ENCODE measurements at places on chromosomes 7 and 10.
A peak's percentile ranks its signal among the peaks of the same experiment; 100 is the strongest.

- no peak for DNase-seq
Measured at GRCh38 chr10:73769396-73769795, 12.5 kb upstream of the CHCHD1 start.

DNA sequence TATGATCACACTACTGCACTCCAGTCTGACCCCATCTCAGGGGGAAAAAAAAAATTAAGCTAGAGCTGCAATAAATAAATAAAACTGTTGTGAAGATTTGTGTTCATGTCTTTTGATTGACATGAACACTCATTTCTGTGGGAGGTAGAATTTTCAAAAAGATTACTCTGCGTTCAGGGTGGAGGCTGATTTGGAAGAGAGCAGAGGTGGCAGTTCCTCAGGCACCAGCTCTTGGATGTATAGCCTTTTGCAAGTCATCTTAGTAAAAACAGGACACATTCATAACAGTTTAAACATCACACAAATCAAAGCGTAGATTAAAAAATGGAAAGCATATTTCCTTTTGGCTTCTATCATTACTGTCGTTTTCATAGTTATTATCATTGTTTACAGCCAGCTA, 243.5 kb upstream of the LRGUK start:
- DNase-seq: no peak

DNA sequence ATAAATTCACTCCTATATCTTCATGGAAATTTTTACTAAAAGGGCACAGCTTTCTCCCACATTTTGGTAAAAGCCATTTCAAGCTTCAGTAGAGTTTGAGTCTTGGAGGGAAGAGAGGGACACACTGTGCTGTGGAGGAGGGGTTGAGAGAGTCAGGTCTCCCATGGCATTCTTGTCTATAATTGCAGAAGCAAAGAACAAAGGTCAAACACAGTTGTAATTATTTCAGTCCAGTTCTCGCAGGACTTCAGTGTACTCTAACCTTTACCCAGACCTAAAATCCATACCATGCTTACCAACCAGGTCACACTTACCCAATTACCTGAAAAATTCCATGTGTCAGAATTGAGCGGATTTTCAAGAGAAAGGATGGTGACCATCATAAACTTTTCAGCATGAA, 298.4 kb downstream of the XPNPEP1 start:
- DNase-seq: no peak

- DNase-seq: peak; percentile 82
Measured at GRCh38 chr7:23893176-23893941, 183.3 kb downstream of the STK31 start.

- DNase-seq: peak; percentile 54
Measured at GRCh38 chr10:89213191-89213808, 6.2 kb upstream of the CH25H start.

DNA sequence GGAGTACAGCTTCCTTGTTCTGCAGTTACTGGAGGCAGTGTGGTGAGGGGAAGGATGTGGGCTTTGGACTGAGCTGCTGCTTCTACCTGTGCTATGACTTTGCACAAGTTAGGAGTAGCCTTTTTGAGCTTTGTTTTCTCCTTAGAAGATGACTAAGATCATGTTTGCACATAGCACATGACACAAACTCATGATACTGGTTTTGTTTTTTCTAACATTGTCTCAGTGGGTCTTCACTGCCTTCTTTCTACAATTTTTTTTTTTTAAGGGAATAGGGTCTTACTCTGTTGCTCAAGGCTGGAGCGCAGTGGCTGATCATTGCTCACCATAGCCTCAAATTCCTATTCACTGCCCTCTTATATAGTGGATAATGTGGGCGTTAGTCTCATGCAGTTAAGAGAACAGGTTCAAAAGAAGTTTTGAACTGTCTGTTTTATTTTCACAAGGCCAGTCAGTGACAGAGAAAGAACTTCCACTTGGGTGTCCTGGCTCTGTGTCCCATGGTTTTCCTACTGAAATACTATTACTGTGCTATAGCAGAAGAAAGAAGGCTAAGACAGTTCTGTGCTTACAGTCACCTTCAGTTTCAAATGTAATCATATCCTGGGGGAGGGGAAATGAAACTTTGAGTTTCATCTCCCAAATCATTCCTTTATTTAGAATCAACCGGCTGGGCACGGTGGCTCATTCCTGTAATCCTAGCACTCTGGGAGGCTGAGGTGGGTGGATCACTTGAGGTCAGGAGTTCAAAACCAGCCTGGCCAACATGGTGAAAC, 72.0 kb downstream of the KAT6B start:
- peak; percentile 8 for DNase-seq
